CD4-positive, alpha-beta T cell treated with Interleukin-2 at 100 ng/mL for 4 hours (primary cell): ENCODE measurements at places on chromosomes 1 and 21.

- DNase-seq, result no peak
Observed at GRCh38 chr1:115475252-115475651, 137.2 kb upstream of the NGF start.

DNA sequence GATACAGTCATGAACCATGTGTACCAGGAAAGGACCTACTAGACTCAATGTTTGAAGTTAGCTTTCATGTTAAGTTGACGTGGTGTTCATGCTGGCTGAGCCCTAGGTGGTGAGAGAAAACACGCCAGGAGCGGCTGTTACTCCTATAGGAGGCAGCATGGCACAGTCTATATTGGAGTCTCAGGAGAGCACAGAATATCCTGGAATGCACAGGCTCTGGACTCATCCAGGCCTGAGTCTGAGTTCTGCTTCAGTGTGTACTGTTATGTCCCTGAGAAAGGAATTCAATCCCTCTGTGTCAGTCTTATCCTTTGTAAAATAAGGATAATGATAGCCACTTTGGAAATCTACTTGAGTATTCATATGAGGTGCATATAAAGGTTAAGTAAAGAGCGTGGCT lies 41.2 kb downstream of the DPT start:
- DNase-seq, result no peak

DNA sequence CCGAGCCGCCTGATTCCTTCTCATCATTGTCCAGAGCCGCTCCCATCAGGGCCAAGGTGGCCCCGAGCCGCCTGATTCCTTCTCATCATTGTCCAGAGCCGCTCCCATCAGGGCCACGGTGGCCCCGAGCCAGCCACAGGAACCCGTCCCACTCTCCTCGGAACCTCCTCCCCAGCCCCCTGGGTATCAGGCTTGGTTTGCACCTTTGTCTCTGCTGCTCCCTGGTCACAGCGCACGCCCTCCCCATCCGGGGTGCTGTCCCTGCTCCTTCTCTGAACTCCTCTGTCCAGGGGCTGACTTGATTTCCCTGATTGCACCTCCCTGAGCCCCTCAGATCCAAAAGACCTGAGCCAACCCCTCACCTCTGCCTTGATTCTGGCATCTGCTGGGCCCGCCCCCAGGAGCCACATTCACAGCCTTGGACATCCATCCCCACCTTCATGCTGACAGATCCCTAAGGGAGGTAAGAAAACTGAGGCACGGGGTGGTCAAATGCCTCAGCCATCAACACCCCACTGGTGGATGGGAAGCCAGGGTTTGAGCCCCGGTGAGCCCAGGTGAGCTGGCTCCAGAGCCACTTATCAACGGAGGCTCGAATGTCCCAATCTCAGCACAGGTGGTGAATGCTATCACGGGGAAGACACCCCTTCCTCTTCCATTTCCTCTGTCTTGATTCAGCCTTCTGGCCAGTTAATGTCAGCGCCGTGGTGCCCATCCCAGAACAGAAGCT lies 25.6 kb upstream of the COL18A1 start:
- no peak for DNase-seq

- no peak for DNase-seq
Observed at GRCh38 chr1:233673261-233673946, 59.5 kb downstream of the KCNK1 start.

DNA sequence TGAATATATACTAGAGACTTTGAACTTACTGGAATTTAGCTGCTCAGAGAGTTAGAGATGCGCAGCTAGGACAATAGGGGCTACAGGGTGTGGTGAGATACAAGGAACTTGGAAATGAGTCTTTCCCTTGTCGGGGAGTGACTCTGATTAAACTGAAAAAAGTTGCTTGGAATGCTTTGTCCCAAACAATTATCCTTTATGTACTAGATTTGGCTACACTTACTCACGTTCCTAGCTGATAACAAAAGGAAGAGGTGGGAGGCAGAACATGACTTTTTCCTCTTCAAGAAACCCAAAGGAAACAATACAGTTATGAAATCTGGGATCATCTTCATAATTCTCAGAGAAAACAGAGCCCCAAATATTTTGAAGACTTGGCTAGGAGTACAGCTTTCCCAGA lies 6.9 kb upstream of the CGN start:
- DNase-seq, result no peak

GRCh38 chr1:954927-955326 lies 4.1 kb downstream of the NOC2L start:
- no peak for DNase-seq

DNA sequence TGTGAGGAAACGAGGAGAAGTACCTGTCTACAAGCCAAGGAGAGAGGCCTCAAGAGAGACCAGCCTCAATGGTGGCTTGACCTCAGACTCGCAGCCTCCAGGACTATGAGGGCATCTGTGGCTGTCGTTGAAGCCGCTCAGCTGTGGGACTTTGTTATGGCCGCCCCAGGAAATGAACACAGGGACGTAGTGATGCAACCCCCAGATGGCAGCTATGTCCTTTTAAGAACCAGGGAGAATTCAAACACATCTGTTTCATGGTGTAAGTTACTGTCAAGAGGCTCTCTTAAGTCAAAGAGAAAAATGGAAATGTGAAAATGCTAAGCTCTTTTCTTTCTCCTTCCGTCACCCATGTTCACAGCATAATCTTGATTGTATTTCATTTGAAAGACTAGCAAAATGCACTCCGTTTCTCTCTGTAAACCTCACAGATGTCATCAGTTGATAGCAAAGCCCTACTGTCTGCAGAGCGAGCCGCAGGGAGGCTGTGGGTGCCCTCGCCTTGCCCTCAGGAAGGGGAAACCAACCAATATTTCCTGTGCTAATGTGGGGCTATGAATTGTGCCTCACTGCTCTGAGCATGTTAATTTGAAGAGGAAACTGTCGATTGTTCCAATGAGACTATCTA lies 21.3 kb downstream of the UBASH3A start:
- peak; percentile 87 for DNase-seq
